ENCODE measurements at places on chromosomes 6 and 20.

DNA sequence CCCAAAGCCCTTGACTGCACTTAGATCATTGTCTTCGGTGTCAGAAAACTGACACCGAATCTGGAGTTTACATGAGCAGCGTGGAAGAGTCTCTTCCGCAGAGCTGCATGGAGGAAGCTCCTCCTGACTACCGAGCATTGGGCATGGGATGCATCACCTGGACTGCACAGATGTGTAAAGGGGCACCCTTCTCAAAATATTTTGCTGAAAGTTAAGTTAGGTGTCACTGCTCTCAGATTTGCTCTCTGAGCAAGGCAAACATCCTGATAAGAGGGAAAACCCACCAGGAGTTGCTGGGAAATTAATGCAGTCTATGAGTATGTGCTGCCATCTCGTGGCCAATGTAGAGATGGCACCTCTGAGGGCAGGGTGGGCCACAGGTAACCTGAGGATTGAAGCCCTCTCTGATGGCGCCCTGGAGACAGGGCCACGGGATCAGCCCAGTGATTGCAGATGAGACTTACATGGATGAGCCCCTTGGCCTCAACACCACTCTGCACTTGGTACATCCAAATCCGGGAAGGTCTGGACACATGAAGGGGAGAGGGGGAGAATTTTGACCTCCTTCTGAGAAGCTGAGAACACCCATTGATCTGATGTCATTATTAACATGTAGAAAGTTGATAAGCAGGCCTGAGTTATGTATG is 129.9 kb downstream of the LPA start:
- DNase-seq, result peak; percentile 25

GRCh38 chr6:149974825-149975224 is 11.1 kb downstream of the ULBP1 start:
- no peak for DNase-seq

DNA sequence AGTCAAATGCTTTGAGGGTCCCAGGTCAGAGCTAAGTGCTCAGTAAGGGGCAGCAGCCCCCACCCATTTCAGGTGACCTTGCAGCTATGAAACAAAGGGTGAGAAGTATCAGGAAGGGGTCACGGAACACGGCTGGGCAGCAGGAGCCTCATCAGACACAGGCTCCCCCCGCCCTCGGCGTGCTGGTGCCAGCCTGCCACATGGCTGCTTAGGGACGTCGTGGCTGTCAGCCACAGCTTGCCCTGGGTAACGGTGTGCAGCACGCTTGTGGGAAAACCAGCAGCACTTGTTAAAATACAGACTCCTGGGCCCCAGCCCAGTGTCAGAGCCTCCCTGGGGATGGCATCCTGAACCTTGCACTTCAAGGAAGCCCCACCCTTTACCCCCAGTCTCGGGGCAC is 39.3 kb downstream of the SSR1 start:
- no peak for DNase-seq

GRCh38 chr6:151121900-151122299 is 117.9 kb upstream of the AKAP12 start:
- DNase-seq, result peak; percentile 6

DNA sequence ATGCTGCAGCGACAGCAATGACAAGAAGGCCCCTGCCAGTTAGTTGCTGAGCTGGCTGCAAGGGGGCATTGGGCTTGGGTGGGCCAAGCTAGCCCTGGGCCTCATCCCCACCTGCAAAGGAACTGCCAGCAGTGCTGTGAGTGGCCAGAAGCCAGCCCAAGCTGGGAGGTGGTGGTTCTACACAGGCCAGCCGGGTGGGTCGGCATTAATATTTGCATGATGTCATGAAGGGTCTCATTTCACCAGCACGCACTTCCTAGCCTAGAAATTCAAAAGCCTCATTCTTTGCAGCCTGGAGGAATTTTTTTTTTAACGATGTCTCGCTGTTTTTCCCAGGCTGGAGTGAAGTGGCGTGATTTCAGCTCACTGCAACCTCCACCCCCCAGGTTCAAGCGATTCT is 62.0 kb downstream of the IYD start:
- no peak for DNase-seq

GRCh38 chr6:21083708-21084107 is 509.8 kb upstream of the SOX4 start:
- DNase-seq, result no peak

DNA sequence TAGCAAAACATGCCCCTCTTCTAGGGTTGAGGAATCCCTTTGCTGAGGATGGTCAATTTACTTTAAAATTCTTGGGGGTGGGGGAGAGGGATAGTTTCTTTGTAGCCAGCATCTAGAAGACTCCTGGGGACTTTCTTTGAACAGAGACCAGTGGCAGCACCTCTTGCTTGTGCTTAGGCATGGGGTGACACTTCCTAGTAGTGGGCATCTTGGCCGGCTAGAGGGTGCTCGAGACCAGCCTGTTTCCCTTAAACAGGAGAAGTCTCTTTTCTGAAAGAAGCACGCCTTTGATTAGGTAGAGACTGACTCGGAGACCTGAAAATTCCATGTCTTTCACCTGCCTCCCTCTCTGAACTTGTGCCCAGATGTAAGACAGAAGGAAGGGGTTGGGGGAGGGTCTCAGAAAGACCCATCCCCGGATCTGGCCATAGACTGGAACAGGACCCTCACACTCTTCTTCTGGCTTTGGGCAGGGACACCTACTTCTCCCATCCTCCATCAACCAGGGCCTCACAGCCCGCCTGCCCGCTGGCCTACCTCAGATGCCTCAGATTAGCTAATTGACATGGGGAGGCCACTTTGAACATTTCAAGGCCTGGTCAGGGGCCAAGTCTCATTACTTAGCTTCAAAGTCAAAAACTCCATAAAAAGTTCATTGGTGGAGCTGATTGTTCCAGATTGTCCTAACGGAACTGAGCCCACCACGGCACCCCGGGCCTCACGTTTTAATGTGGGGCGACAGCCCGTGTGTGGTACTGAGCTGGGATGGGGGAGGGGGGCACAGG is 172.2 kb downstream of the CDC5L start:
- no peak for DNase-seq

GRCh38 chr6:139801571-139802321 is 427.3 kb upstream of the CITED2 start:
- no peak for DNase-seq

GRCh38 chr6:77245026-77245425 is 218.3 kb downstream of the HTR1B start:
- DNase-seq, result no peak

- DNase-seq, result no peak
These were observed 58.3 kb downstream of the RIN2 start for GRCh38 chr20:19816386-19816785.

DNA sequence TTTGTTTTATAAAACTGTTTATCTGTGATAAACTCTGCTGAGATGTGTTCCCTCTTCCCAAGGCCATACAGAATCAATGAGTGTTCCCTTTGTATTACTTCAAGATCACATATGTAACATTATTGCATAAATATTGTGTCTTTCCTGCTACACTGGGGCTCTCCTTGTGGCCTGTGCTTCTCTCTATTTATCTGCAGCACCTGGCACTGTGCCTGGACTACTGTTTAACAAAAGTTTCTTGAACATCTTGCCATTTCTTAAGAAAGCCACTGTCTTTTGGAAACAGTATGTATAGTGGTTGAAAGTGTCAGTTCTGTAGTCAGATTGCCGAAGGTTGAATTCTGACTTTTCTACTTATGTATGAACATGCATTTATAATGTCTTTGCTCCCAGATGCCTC is 169.0 kb upstream of the SCGN start:
- no peak for DNase-seq

GRCh38 chr6:142542704-142543233 is 241.0 kb downstream of the ADGRG6 start:
- DNase-seq, result no peak

- DNase-seq, result no peak
These were observed 91.8 kb upstream of the CNKSR3 start for GRCh38 chr6:154602296-154602695.

DNA sequence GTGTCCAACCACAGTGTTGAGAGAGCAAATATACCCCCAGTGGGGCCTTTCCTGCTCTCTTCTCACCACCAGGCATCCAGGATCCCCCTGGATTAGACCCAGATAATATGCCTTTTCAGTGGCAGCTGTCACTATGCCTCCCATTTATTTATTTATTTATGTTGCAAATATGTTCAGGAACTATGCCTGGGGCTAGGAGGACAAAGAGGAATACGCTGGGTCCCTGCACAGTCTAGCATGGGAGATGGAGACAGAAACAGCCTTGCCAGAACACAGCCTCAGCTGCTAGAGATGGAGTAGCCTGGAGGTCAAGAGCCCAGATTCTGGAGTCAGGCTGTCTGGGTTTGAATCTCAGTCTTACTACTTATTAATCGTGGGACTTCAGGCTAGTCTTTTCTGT is 74.6 kb upstream of the LRFN2 start:
- no peak for DNase-seq

DNA sequence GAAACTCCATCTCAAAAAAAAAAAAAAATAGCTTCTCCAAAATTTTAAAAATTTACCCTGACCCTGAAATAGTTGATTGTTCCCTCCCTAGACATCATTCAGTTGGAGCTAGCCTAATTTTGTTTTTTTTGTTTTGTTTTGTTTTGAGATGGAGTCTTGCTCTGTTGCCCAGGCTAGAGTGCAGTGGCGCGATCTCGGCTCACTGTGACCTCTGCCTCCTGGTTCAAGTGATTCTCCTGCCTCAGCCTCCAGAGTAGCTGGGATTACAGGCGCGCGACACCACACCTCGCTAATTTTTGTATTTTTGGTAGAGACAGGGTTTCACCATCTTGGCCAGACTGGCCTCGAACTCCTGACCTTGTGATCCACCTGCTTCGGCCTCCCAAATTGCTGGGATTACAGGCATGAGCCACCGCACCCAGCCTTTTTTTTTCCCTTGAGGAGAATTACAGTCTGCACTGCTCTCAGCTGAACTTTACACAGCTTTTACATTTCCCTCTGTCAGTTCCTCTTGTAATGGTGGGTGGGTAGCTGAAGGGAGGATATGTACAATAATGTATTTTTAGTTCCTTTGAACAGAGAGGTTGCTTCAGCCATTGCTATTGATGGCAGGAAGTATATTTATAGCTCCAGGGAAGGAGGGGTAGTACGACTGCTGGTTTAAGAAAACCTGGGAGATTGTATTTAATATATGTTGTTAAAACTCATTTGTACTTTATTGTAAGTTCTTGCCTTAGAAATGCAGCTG is 27.7 kb downstream of the PTPRA start:
- no peak for DNase-seq

DNA sequence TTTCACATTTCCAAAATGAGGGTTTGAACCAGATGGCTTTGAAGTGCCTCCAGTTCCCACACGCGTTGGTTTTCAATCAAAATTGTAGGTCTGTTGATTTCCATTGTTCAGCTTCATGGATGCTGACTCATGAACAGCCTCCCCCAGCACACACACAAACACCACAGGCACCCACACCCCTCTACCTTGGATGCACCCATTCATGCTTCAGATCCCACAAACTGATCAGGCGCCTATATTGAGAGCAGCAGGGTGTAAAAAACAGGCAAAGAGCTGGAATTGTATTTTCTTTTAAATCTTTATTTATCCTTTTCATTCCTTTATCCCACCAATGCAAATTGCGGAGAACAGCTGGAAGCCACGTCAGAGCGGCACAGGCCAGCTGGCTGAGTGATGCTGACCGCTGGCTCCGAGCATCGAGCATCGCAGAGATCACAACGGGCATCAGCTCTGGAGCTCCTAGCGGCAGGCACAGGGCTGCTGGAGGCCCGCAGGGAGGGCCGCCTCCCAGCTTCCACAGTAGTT is 29.3 kb upstream of the TBC1D7 start:
- no peak for DNase-seq

- DNase-seq, result no peak
These were observed 262.8 kb downstream of the TBC1D7 start for GRCh38 chr6:13065581-13065980.

- DNase-seq, result no peak
These were observed 26.3 kb upstream of the FAM50B start for GRCh38 chr6:3822747-3823445.

DNA sequence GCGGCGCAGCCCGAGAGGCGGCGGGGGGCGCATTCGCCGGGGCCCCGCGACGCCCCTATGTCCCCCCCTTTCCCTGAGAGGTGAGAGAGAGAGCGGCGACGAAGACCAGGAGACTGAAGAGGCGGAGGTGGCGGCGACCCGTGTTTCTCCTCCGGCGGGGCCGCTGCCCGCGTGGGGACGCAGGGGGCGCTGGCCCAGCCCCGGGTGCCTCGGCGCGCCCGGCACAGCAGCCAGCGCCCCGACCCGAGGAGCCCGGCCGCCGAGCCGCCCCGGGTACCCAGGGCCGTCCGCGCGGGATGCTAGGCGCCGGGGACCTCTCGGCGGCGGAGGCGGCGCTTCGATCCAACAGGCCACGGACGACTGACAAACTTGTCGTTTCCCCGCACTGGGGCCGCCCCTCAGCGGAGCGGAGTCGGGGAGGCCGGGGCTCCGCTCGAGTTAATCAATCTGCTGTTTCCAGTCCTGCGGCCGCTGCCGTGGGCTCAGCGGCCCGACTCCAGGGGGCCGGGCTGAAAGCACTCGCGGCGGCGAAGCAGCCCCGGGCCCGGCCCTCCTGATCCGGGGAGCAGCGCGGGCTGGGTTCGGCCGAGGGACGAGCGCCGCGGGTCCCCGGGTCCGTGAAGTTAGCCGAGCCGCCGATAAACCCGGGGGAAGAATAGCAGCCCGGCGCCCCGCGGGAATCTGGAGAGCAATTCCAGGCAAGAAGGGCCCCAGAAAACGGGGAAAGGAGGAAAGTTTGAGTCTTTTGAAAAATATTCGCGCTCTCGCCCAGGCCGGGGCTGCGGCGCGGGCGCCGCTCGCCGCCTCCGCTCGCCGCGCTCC is 631 bp downstream of the MDGA1 start:
- no peak for DNase-seq

GRCh38 chr6:3147914-3148757 is 9.2 kb downstream of the TUBB2A start:
- DNase-seq, result no peak

- DNase-seq, result no peak
These were observed 136.3 kb downstream of the ZMYND8 start for GRCh38 chr20:47220161-47220582.

DNA sequence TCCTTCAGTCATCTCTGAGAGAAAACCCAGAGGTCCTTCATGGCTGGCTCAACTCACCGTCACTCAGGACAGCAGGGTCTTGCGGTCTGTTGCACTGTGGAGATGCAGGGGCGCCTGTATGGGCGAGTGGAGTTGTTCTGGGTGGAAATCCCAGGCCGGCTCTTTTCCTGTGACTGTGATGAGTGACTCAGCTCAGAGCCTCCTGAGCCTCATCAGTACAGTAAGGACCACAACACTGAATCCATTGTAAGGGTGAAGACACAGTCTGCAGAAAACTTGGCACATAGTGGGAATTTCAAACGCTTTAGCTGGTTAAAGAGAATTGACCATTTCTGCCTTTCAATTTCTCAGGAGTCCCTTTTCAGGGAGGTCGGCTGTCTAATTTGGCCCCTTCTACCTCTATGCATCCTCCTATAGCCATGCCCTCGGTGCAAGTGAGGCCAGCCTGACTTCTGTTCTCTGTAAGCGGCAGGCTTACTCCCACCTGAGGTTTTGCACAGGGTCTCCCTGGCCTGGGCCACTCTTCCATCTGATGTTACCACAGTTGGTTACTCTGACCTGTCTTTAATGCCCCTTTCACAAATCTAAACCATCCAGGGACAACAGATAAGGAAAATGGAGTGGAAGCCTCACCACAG is 35.5 kb upstream of the TBXT start:
- DNase-seq, result no peak

- no peak for DNase-seq
These were observed 70.3 kb downstream of the MYLK4 start for GRCh38 chr6:2680264-2680922.
